Activated naive CD8-positive, alpha-beta T cell treated with anti-CD3 and anti-CD28 coated beads for 36 hours (primary cell): ENCODE measurements at places on chromosomes 12 and 14.

- DNase-seq: no peak
Observed at GRCh38 chr14:24159777-24160498, 1.1 kb upstream of the IRF9 start.

DNA sequence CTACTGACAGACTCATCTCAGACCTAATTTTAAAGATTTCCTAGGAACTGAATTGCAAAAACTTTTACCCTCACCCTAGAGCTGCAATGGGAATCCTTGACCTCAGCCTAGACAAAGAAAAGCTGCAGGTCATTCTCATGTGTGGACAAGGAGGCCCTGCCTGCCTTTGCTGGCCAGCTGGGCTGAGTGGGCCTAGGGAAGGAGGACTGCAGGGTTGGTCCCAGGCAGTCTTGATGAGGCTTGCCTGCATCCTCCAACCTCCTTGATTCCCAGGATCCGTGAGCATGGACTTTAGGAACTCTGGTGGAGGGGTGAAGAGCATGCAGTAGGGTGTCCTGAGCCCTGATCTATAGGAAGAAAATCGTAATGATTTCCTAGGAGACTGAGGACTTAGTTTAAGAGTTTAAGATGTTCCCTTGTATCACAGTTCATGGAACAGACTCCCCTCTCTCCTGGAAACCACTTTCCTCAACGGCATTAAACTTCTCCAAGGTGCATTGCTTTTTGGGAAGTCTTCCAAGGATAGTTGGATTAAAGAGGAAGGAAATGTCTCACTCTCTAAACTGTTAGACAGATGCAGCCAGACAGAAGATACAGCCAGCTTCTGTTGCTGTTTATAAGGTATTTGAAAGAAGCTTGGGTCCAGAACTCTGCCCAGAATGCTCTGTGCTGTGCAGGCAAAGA, 55.4 kb upstream of the DDX11 start:
- DNase-seq: no peak

DNA sequence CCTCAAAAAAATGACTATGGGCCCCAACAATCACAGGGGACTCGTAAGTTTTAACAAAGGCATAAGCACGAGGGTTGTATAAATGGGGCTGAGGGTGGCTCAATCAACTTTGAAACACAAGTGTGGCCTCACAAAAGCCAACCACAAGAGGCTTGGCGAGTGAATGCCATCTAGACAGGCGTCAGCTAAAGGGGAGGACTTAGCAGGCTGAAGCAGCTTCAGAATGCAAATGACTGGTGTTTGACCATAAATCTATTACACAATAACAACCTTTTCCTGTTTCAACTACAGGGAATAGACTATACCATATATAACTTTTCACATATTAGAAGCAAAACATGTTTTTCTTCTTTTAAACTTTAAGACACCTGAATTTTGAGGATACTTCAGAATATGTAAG, 777.9 kb downstream of the FSCB start:
- no peak for DNase-seq

- DNase-seq: no peak
Observed at GRCh38 chr12:50786498-50787231, 22.8 kb downstream of the ATF1 start.

DNA sequence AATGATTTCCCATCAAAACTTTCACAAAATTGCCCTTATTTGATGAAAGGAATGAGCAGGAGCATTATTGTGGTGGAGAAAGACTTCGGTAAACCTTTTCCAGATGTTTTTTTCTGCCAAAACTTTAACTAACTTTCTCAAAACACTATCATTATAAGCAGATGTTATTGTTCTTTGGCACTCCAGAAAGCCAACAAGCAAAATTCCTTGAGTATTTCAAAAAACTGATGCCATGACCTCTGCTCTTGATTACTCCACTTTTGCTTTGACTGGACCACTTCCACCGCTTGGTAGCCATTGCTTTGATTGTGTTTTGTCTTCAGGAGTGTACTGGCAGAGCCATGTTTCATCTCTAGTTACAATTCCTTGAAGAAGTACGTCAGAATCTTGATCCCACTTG, 29.7 kb upstream of the RAB21 start:
- no peak for DNase-seq

DNA sequence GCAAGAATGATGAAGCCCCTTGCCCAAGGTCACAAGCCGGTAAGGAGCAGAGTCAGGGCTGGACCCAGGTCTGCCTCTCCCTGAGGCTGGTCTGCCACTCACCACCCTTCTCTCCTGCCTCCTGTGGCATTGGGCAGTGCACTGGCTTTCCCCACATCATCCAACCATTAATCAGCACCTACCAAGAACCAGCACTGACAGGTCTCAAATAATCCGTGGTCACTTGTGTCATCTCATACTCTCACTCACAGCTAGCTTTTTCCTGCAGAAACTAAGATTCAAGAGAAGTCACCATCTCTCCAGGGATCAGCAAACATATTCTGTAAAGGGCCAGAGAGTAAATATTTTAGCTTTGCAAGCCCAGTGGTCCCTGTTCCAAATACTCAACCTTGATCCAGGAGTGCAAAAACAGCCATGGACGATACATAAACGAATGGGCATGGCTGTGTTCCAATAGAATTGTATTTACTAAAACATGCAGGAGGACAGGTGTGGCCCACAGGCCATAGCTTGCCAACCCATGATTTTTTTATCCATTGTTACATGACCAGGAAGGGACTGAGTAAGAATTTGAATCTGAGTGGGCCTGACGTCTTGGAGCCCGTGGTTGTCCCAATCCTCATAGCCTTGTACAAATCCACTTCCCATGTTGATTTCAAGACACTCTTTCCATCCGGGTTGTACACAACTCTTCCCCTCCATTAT, 374.2 kb downstream of the BCL11B start:
- DNase-seq: no peak

DNA sequence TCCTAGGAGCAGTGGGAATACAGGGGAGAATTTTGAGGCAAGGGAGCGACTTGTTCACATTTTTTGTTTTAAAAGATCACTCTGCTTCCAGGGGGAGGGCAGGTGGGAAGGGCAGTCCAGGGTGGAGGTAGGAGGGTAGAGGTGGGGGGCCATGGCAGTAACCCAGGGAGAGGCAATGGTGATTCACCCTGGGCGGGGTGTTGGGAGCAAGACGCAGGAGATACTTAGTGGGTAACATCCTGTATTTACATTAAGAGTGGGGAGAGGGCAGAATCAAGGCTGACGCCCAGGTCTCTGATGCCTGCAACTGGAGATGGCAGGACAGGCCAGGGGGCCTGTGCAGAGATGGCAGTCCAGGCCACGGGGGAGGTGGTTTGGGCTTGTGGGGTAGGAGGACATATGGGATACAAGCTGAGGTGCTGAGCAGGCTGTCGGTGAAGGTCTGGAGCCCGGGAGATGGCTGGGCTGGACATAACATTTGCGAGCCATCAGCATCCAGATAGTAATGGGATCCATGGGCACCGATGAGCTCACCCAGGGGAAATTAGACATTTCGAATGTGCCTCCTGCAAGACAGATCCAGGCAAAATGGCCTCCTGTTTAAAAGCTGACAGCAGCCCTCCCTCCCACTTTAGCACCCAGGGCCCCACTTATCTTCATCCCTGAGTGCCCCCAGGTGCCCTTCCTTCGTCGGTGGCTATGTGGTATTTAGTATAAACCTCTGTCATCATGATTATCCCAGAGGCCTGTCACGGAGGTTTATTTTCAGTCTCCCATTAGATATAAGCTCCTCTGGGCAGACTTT, 9.3 kb downstream of the EML1 start:
- DNase-seq: no peak

GRCh38 chr12:45849289-45849688, 119.8 kb downstream of the ARID2 start:
- DNase-seq: no peak

DNA sequence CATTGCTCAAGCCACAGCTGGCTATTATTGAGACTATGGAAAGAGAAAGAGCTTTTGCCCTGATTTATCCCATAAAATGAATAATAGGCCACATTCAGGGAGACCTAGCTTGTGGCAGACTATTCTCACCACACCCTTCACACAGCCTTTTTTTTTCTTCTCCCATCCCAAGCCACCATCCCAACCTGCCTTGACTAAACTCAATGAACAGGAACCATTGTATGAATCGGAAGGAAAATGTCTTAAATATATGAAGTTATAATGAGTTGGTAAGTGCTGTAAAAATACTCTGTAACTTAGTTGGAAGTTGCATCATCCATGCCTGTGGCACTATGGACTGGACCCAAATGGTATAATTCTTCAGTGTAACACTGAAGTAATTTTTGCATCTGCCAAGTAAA, 338.4 kb downstream of the RAD51B start:
- no peak for DNase-seq

- no peak for DNase-seq
Observed at GRCh38 chr14:94089479-94089878, 8.4 kb downstream of the IFI27L1 start.
